ENCODE measurements at places on chromosomes 6 and 20. TPM values are rescaled to one million over a fixed set of nuclear protein-coding genes. Genes with fewer than 3 reads are reported as not detected.

Gene HTR1B
- total RNA-seq, result not detected

Gene BFSP1
- total RNA-seq, result 0.82 TPM

Gene PROKR2
- total RNA-seq, result not detected

Gene SDCBP2
- 427 TPM for total RNA-seq

Gene TRIM15
- 52.0 TPM for total RNA-seq

Gene ALDH5A1
- 8.4 TPM for total RNA-seq

Gene TNF
- 1.1 TPM for total RNA-seq

Gene HLA-DMB
- total RNA-seq, result 17.6 TPM

Gene POLR1H
- 12.3 TPM for total RNA-seq

Gene SNRPB
- 50.9 TPM for total RNA-seq

Gene HUS1B
- total RNA-seq, result 0.80 TPM

Gene LY6G6D
- total RNA-seq, result not detected

Gene TREM2
- total RNA-seq, result not detected

Gene TMEM244
- total RNA-seq, result not detected

Gene MRS2
- 18.7 TPM for total RNA-seq

Measured in transverse colon (tissue), 4 donors.